Stimulated activated CD4-positive, alpha-beta T cell treated with anti-CD3 and anti-CD28 coated beads, Interleukin-1b, Interleukin-23, amount 100 ng/mL, for 1 hour (primary cell): ENCODE measurements at places on chromosomes 1 and 21.

DNA sequence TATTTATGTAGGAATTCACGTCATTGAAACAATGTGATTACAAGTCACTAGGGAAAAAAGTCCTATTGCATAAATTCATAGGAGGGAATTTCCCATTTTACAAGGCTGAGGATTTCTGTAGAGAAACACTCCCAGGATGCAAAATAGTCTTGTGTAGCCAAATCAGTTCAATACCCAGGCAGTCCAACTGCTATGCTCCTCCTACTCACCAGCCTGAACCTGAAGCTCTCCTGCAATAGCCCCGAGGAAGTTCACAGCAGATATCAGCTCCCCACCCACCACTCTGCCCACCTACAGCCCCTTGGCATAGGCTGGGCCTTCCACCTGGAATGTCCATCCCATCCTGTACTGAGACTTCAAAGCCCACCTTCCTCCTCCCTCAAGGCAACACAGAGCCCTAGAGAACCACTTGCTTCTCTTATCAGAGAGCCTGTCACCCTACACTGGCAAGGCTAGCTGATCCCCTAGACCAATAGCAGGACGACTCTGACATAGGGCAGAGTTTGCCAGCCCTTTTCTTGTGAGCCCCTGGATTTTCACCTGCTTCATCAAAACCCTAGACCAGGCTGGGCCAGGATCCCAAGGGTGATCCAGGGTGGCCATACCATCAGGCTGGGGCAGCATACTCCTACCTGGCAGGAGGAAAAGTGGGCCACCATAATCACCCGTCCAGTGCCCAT is 1.5 kb downstream of the LSS start:
- no peak for DNase-seq

- DNase-seq, result no peak
Measured at GRCh38 chr1:39733161-39733560, 5.5 kb upstream of the PPIE start.

GRCh38 chr1:113320272-113320671 is 70.0 kb upstream of the MAGI3 start:
- DNase-seq, result no peak

- DNase-seq, result no peak
Measured at GRCh38 chr1:27567146-27567526, 36.8 kb downstream of the AHDC1 start.

GRCh38 chr1:182304627-182305026 is 87.0 kb downstream of the GLUL start:
- DNase-seq, result no peak

GRCh38 chr21:31235671-31236450 is 108.2 kb downstream of the TIAM1 start:
- DNase-seq, result no peak

DNA sequence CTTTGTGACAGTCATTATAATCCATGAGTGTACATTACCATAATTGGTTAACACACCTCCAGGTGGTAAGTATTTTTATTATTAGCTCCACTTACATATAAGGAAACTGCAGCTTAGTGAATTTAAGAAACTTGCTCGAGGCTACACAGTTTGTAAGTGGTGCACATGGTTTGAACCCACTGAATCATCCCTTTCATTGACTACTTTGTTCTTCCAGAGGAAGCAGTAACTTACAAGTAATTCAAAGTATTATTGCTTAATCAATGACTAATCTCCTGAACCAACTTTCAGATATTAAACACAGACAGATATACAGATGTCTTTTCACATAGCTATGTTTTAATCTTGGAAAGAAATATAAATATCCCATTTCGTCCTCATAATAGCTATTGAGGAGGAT is 18.7 kb upstream of the CLDN8 start:
- DNase-seq, result no peak

- no peak for DNase-seq
Measured at GRCh38 chr1:247337250-247337746, 5.6 kb upstream of the ZNF496 start.

DNA sequence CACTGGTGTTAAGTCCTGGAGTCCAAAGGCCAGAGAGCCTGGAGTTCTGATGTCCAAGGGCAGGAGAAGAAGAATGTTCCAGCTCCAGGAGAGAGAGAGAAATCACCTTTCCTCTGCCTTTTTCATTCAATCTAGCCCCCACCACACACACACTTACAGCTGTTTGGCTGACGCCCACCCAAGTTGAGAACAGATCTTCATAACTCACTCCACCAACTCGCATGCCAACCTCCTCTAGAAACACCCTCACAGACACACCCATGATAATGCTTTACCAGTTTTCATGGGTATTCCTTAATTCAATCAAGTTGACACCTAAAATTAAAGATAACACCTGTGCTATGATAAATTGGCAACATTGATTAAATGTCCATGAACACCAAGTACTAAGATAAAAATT is 42.0 kb downstream of the MNDA start:
- no peak for DNase-seq

GRCh38 chr1:64474665-64475439 is 4.9 kb downstream of the CACHD1 start:
- no peak for DNase-seq

DNA sequence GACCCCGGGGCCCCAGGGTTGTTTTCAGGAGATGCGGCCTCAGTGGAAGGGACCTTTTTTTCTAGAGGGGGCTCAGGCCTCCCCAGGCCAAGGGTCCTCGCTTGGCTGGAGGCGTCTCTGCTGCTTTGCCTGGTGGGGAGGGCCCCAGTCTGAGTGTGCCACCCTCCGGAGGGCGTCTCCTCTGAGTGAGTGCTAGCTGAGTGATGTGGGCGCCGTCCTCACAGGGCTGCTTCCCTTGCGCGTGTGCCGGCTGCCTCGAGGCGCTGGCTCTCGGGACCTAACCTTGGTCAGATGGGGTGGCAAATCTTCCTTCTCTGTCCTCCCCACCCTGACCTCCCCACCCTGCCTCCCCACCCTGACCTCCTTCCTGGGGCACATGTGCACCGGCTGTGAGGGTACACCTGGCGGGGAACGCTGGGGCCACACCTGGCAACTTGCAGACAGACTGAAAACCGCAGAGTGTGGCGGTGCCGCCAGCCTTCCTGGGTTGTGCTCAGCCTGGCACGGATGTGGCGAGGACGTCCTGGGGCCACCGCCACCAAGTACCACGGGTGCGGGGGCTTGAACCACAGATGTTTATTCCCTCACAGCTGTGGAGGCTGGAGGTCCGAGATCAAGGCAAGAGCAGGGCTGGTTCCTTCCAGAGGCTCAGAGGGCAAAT is 93.0 kb upstream of the TTC34 start:
- no peak for DNase-seq

GRCh38 chr1:192538407-192539296 is 36.9 kb upstream of the RGS1 start:
- DNase-seq, result no peak

DNA sequence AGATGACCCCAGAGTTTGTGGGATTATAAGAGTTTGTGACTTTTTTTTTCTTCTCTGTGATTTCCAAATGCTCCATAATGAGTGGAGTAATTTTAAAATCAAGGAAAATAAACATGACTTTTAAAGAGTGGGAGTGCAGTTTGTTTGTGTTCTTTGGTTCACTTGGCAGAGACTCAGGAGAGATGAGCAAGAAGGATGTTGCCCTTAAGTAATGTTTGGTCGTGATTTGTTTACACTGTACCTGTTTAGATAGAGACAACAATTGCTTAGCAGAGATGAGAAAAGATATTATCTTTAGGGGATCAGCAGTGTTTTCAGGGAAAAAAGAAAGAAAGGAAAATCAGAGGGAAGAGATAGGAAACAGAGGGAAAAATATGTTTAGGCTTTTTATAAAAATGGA is 170.8 kb downstream of the ADSS2 start:
- DNase-seq, result no peak

GRCh38 chr1:76625886-76626678 is 241.2 kb upstream of the ST6GALNAC5 start:
- DNase-seq, result no peak

DNA sequence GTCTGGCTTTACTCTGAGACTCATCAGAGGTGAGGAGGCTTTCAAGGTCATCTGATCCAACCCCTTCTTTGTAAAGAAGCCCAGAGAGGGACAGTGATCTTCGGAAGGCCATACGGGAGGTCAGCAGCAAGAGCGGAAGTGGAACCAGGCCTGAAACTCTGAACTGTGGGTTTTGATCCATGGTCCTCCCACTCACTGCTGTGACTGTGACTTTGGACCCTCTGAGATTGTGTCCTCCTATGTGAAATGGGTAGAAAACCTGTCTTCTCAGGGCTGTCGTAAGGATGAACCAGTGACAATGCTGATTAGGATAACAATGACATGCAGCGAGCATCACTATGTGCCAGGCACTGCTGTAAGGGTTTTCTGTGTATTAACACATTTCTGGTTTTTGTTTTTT is 9.8 kb upstream of the DDOST start:
- no peak for DNase-seq

DNA sequence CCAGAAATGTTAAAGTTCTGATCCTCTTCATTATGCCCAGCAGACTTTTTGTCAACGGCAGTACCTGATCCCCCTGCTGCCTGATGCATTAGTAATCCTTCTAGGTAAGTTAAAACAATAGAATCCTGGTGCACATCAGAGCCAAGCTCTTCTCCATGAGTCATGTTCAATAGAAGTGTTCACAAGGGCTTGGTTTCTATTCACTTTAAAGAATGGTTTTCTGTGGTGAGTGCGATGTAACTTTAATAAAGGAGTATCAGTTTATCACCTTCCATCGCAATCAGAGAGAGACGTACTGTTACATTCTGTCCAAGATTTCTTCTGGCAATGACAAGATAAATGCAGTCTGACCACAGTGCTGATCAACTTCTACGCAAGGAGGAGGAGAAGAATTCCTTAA is 96.8 kb downstream of the NRIP1 start:
- no peak for DNase-seq

DNA sequence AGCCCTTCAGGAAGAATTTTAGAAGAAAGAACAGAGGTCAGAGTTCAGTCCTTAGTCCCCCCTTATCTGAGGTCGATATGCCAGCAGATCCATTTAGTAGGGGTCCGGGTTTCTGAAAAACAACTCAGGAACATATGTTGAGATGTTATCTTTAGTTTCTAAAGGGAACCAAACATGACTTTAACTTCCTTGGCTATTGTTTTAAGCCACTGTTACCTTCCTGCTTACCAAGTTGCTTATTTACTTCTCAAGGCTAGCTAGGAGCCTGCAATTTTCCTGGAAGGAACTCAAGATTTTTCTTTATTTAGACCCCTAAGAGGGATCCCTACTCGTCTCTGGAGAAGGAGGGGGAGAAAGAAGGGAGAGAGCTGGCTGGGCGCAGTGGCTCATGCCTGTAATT is 54.3 kb downstream of the KCNC4 start:
- DNase-seq, result no peak

GRCh38 chr1:93692026-93692425 is 10.4 kb upstream of the BCAR3 start:
- DNase-seq, result no peak

DNA sequence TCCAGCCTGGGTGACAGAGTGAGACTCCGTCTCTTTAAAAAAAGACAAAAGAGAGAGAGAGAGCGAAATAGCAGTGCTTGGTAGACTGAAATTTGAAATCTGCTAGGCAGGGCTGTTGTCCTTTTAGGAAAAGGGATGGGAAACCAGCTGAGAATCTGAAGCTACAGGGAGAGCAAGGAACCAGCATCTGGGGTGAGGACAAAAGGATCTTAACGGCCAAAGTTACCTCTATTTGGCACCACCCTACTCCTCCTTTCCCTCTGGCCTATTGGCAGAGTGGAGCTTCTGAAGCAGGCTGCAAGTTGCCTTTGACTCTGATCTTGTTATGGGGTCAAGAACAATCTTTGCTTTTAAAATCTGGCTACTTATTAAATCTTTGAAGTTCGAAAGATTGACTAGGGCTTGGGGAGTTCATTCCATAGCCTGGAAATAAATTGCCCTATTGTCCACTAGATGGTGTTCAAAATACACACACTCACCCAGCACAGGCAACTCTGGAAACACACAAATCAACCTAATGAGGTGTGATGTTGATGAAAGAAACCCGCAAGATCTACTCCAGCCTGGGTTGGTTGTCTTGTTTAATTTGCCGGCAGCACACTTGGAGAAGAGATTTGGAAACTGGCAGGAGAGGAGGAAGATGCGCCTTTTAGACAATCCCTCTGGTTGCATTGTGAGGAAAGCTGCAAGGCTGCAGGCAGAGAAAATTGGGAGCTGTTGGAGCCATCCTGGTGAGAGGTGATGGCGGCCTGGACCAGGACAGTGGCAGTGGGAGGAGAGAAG is 16.5 kb upstream of the PARP1 start:
- no peak for DNase-seq

DNA sequence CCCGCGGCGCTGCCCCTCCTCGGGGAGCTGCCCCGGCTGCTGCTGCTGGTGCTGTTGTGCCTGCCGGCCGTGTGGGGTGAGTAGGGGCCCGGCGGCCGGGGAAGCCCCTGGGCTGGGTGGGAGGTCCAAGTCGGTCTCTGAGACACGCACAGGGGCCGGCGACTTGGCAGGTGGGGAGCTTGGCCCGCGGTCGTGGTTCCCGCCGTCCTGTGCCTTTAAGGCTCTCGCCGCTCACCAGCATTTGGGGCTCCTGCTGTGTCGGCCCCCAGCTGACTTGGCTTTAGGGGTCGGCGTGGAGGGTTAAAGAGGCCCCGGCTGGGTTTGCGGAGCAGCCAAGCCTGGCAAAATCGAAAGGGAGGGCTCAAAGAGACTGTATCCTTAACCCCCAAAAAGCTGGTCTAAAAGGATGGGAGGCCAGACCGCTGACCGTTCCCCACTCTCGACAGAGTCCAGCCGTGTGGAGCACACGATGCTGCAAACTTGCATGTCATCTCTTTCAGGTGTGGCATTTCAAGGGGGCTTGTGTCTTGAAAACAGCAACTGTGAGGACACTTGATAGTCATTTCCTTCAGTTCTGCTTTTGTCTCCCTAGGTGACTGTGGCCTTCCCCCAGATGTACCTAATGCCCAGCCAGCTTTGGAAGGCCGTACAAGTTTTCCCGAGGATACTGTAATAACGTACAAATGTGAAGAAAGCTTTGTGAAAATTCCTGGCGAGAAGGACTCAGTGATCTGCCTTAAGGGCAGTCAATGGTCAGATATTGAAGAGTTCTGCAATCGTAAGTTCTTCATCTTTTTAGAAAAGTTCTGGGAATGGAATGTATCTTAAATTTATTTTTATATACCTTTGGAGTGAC is 540 bp downstream of the CD55 start:
- no peak for DNase-seq

- DNase-seq, result no peak
Measured at GRCh38 chr1:203354246-203354645, 3.3 kb upstream of the FMOD start.

DNA sequence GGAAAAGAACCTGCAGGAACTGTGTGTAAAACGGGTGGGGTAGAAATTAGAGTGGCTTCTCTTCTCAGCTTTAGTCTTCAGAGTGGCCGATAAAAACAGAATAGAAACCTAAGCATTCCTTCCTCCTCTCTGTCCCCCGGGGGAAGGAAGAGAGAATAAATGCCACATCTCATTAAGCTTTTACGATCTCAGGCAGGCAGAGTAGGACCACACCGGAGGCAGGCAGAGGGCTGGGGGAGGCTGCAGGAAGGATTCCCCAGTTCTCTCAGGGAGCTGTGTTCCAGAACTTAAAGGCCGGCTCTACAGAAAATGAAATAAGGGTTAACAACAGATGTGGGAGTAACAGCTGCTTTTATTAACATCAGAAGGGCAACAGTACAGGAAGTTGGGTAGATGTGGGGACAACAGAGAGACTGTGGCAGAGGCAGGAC is 24.5 kb upstream of the MEF2D start:
- no peak for DNase-seq
